ENCODE measurements at places on chromosomes 5 and 9.

GRCh38 chr9:91055845-91056244 is 254.2 kb downstream of the SYK start:
- no peak for DNase-seq

DNA sequence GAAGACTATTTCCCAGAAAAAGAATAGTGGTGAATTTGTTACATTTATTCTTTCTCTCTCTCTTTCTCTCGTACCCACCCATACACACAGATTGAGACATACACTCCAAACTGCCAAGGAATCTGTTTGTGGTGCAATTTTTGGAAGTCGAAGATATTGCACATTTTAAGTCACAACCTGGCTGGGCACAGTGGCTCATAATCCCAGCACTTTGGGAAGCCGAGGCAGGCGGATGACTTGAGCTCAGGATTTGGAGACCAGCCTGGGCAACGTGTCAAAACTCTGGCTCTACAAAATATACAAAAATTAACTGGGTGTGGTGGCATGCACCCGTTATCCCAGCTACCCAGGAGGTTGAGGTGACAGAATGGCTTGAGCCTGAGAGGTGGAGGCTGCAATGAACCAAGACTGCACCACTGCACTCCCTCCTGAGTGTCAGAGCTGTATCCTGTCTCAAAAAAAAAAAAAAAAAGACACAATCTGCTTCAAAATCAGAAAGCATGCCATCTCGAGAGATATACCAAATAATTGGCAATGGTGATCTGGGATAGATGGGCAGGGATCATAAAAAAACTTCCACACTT is 19.2 kb upstream of the PLIN2 start:
- DNase-seq: no peak

DNA sequence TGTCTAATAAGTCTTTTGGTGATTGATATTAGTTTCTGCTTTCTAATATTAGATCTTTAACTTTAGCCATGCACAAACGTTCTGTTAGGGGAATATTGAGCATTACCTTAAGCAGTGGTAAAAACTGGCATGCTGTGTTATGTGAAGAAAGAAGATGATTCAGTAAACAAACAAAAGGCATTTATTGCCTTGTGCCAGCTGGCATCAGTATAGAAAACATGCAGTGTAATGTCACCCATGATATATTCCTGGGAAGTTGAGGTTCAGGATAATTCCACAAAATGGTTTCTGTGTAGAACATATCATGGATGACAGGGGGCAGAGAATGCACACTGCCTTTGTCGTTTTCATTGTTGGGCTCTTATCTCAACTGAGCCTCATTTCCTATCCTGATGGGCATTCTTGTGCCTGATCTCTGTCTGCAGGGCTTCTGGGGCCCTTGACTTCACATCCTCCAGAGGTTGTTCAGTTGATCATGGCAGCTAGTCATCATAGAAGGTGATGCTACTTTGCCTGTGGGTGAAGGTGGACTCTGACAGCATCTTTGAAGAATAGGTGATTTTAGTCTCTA is 24.2 kb downstream of the LRRTM2 start:
- DNase-seq: no peak

DNA sequence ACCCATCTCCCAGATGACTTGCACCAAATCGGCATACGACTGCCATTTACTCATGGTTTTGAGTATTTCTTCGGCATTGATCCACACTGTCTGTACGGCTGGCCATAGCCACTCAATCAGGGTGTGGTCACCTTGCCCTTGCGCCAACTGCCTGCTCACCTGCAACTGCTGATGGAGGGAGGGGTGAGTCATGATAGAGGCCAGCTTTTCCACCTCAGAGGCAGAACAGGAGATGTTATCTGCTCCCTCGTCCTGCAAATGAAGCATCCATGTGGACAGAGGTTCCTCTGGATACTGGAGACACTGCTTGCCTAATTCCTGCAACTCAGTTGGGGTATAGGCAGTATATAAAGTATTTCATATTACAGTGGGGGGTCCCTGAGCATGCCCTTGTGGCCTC is 85.6 kb upstream of the ATP10B start:
- DNase-seq: no peak

GRCh38 chr9:35726931-35727330 is 5.1 kb downstream of the TLN1 start:
- no peak for DNase-seq

GRCh38 chr9:13414349-13414748 is 134.9 kb upstream of the MPDZ start:
- DNase-seq: no peak

DNA sequence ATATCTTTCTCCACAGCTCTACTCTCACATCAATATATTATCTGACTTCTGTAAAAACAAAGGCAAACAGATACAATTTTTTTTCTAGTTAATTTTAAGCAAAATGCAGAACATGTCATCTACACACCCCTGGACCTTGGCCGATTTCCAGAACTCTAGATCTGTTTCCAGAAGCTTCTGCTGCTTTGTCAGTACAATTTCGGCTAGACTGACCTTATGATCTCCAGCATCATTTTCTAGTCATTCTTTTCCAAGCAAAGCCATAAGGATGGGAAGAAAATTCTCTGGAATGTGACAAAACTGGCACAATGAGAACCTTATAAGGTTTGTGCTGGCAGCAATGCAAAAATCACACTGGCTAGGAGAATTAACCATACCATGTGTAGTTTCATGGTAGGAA is 132.8 kb upstream of the MPDZ start:
- no peak for DNase-seq

- no peak for DNase-seq
Measured at GRCh38 chr9:114109124-114109523, 10.0 kb upstream of the KIF12 start.

GRCh38 chr9:78871452-78872331 is 574.8 kb downstream of the PSAT1 start:
- no peak for DNase-seq

GRCh38 chr9:98795970-98796363 is 388 bp downstream of the ANKS6 start:
- no peak for DNase-seq

GRCh38 chr5:35443803-35444595 is 173.7 kb upstream of the SPEF2 start:
- no peak for DNase-seq

DNA sequence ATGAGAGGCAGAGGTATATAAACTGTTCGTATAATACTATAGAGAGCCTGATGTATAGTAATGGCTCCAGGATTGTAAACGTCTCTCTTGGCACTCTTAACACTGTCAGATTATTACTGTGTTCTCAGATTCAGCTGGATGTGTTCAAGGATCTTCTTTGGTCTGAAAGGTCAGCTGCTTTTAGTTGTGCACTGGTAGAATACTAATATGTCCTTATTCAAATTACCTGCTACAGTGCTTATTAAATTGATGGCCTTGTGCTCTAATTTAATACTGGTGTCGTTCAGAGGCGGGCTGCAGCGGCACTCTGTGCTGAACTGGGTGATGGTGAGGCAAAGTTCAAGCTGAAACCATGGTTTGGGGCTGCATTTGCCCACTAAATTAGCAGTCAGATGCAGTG is 216.7 kb upstream of the ARRDC3 start:
- DNase-seq: no peak

DNA sequence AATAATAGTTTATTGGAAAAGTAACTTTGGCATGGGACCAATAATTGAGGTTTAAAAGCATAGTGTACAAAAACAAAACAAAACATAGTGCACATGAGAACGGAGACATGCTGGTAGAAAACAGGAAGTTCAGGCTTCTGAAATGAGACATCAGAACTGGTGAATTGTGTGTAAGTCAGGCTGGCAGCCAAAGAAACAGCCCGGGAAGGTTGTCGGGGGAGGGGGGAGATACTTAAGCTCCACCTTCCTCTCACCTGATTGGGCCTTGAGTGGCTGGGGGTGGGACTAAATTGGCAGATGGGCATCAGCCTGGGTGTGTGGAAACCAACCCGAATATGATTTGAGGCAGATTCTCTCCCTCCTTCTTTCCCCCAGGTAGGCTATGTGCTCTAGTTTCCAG is 256.3 kb downstream of the SMARCA2 start:
- no peak for DNase-seq

DNA sequence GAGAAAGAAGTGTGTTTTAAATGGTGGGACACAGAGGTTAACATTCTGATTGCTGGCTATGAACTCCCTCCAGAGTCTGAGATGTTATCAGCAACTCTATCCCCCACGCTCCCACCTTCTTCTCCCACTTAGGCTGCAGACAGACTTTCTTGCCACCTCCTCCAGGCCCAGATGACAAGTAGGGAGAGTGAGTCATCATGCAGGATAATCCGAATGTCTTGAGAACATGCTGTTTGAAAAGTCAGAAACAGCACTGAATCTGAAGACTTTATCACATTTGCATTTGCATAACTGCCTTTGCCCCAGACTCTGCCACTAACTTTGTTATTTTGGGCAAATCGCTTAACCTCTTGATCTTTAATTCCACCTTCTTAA is 139.8 kb downstream of the ESM1 start:
- DNase-seq: no peak

DNA sequence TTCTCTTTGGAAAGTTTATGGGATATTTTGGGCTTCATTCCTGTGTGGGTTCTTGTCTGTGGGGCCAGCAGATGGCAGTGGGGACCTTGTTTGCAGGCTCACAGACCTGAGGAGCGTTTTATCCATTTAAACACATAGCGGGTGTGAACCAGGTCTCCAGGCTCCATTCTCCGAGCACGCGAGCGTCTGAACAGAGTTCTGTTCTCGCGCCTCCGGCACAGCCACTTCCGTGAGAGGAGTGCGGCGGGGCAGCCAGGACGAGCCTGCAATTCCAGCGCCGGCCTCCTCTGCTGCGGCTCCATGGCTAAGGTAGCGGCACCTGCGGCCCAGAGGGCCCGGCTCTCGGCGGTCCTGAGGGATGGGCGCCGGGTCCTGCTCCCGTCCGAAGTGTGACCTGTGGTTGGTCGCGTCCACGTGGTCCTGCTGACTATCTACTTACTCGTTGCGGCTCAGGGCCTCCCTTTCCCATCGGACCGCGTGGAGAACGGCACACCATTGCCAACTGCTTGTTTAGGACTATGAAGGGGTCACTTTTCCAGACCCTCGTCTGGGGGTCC is 7.3 kb downstream of the NRARP start:
- no peak for DNase-seq

GRCh38 chr9:110543631-110544051 is 35.9 kb downstream of the SVEP1 start:
- peak; percentile 25 for DNase-seq

GRCh38 chr9:120928015-120928482 is 1.5 kb upstream of the TRAF1 start:
- no peak for DNase-seq

DNA sequence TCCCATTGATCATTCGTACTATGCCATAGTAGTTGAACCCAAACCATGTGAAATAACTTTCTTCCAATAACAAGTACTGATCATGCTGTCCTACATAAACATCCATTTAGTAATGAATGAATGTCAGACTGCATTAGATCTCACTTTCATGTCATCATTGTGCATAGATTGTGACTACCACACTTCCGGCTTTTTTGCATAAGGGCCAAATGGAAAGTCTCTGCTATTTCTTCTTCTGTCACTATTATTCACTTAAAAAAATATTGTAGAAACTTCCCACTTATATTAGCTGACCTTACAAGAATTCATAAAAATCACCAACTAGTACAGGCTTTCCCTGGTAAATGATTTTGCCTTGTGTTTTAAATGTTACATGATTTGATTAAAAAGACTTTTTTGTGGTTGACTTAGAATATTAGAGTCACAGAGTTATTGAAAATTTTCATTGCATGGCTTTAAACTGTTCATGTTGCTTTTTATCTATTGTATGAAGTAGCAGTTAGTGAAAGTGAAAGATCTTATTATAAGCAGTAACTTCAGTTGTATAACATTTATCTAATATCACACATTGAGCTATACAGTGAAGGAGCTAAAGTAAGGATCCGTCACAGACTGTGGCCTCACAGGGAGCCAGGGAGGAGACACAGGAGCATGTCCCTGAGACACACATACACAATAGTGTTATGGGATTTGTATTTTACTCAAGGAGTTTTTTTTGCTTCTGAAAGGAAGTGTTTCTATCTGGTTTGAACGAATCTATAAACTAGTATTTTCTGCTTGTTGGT is 33.9 kb downstream of the LMNB1 start:
- no peak for DNase-seq

DNA sequence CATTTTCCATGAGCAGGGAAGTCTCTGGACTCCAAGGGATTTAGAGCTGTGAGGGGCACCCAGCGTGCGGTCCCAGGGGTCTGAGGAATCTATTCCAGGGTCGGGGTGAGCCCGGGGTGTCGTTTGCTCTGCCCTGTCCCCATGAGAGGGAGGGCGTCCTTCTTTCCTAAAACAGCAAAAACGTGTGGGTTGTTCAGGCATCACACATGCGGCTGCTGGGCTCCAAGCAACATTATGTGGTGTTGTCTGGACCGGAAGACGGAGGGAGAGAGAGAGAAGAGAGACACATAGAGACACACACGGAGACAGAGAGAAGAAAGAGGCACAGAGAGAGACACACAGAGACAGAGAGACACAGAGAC is 42.7 kb upstream of the COL5A1 start:
- DNase-seq: no peak

DNA sequence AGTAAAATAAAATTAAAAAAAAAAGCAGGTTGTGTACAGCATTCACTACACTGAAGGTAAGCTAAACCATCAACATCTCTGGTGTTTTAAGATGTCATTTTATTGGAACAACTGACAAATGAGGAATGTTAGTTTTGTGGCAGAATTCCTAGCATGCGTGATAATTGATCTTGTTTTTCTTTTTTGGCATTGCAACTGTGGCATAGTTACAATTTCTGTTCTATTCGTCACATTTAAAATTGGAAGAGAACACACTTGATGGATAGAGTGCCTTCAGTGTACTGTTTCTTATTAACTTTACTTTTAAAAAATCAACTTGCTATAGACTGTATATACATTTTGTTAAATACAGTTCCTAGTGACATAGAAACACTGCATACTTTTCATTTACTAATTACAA is 43.6 kb upstream of the TNFSF15 start:
- no peak for DNase-seq

DNA sequence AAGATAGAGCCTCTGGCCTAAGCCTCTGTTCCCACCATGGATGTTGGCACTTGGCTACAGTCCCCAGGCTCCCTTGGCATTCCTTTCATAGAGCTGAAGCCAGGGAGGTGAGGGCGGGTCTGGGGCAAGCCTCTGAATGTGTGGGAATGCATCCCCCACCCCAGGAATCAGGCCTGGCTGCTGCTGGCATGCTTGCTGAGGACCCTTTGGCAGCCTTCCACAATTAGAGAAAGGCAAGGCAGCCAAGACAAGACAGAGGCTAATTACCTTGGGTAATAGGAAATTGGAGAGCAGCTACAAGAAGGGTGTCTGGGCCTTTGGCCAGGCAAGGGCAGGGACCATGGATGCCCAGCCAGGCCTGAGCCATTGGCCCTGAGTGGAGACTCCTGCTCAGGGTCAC is 204.4 kb upstream of the TRIM32 start:
- no peak for DNase-seq

- no peak for DNase-seq
Measured at GRCh38 chr5:34021334-34021733, 13.5 kb upstream of the AMACR start.

DNA sequence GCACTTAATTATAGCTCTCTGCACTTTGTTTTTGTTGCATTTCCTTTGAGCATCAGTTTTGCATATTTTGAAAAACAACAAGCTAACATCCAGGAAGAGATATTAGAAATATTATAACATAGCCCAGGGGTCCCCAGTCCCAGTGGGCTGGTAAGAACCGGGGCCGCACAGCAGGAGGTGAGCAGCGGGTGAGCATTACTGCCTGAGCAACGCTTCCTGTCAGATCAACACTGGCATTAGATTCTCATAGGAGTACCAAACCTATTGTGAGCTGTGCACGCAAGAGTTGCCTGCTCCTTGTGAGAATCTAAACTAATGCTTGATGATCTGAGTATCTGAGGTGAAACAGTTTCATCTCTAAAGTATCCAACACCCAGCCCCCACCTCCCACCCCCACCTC is 675.9 kb upstream of the ZNF608 start:
- DNase-seq: no peak

Measured in brain pericyte (primary cell).